NCI-H1048 (cell line): ENCODE measurements at places on chromosomes 6 and 20.

DNA sequence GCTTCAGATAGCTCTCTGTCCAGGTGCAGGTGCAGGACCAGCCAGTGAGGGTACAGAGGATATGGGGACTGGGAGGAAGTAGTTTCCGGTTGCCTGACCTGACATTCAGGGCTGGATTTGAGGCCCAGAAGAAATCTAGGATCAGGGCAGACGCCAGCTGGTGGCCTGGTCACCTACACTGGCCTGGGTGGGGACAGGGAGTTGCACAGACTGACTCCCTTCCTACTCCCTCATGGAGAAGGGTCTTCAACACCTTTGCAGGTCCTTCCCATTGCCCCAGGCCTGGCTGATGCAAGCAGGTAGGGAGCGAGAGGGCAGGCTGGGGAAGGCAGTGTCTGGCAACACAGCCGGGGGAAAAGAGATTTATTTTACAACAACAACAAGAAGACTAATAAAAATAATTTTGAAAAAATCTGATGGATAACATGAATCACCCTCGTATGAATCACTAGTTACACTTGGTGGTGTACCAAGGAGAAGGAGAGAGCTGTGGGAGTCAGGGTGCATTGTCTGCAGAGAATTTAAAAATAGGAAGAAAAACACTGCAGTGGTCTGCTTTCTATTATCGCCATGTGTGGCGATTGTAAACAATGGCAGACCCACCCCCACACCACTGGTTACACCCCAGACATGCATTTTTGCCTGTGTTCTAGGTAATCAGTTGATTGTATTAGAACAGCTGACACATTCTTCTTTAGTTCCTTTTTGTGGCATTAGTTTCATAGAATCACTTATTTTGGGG, 62.3 kb upstream of the SNX9 start:
- no peak for DNase-seq

DNA sequence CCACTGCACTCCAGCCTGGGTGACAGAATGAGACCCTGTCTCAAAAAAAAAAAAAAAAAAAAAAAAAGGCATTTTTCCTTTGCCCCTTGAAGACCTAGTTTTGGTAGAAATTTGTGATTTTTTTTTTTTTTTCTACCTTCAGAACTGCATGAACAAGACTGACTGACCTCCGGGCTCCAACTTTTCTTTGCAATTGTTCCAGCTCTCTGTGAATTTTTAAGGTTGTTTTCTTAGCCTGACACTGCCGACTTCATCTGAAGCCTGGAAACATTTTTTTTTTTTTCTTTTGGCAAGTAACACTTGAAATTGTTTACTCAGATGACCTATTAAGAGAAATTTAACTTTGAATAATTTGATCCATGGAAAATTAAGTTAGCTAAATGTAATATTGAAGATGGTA, 73.0 kb downstream of the SLC24A3 start:
- DNase-seq, result no peak

DNA sequence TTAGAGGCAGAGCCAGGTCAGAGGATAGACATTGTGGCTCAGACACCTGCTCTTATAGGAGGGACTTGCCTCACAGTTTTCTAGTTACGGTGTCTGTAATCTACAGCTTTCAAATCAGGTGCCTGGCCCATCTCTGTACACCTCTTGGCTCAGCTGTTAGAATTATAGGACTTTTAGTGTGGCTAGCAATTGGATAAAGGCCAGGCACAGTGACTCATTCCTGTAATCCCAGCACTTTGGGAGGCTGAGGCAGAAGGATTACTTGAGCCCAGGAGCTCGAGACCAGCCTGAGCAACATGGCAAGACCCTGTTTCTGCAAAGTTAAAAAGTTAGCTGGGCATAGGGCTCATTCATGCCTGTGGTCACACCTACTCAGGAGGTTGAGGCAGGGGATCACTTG, 20.0 kb downstream of the BRPF3 start:
- no peak for DNase-seq

DNA sequence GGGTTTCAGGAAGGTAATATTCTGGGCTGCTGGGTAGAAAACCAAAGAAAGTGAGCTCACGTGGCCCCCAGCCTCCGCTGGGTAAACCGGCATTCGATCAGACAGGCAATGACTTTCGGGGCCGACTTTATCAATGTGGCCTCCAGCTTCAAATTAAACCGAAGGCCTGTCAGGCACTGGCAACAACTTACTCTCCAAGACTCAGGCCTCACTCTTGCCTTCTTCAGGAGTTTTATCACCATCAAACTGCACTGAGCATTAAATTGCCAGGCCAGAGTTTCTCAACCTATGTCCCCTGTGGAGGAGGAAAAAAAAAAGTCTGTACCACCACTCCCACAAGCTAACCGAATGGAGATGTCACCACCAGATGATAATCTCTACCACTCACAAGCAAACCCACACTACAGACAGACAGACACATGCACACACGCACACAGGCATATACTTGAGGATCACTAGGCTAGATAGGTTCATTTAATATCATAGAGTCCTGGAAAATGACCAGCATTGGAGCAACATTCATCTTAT, 1.1 kb upstream of the MBOAT1 start:
- no peak for DNase-seq

GRCh38 chr6:155373276-155373675, 59.0 kb upstream of the TFB1M start:
- no peak for DNase-seq

DNA sequence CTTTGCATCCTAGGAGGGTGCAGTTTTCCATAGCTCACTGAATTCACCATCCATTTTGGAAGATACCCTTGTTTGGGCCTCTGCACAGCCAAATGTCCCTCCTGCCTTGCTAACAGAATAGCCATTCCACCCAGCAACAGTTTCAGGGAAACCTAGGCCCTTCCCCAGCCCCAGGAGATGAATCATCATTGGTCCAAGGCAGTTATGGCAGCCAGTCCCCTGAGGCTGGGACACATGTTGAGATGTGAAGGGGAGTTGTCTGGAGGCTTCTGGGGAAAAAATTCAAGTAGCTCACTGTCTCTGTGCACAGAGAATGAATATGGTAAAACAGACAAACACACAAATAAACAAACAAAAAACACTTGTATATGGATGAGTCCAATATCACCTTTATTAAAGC, 17.4 kb upstream of the SIRPB2 start:
- no peak for DNase-seq

- no peak for DNase-seq
Observed at GRCh38 chr6:47714802-47715201, 16.4 kb downstream of the ADGRF4 start.

DNA sequence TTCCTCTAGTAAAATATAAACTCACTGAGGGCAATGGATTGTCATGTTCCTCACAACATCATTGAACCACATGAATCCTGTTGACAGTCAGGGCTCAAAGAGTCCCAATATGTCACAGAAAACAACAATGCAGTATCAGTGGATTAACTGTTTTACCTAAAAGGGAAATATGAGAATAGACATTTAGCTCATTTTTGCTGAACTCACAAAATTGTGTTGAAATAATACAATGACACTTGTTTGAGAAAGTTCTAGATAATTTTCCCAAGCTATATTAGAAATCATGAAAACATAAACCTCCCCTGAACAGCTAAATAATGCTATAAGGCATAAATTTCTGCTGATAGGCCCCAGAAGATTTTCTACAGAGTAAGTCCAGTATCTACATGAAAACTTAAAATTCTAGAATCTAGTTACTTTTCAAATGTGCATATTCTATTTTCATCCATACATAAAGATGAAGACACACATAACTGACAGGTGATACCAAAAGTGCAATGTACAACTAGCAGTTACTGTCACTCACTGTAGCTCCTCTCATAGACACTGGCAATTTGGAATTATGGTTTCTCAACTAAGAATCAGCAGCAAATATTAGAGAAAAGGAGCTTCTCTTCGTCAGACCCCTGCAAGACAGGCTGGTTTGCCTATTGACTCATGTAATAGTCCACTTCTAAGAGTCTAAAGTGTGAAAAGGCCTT, 269.9 kb downstream of the PTPRK start:
- DNase-seq, result no peak

GRCh38 chr20:38609815-38610214, 8.2 kb downstream of the ARHGAP40 start:
- no peak for DNase-seq

- DNase-seq, result no peak
Observed at GRCh38 chr20:32282461-32282860, 5.0 kb downstream of the KIF3B start.

DNA sequence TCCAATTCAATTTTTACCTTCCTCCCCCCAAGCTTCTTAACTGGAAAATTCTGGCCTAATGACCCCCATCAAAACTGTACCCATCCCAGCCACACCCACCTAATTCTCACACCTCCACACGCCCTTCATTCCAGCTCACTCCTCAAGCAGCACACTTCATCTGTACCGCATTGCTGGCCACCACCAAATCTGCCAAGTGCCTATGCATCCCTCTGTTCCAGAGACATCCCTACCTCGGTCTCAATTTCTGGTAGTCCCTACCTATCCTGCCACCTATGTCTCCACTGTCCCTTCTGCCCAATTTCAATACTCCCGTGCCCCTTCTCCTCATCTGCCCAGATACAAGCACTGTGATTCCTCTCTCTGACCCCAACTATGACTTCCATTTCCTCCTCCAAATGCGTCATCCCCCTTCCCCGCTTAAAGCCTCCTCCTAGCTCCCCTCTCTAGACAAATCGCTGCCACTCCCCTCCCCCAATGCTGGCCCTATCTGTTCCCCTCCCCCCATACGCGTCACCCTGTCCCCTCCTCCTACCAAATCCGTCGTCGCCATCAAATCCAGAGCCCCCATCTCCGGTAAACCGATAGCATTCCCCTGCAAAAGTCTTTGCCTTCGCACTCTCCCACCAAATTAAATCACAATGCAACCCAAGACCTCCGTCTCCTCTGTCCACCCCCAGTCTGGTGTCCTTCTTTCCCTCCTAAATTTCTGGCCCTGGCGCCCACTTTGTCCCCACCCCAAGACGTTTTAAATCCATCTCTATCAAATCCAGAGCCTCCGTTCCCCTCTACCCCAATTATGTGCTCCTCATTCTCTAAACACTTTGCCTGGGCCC, 1.2 kb downstream of the MTCH1 start:
- DNase-seq, result no peak

DNA sequence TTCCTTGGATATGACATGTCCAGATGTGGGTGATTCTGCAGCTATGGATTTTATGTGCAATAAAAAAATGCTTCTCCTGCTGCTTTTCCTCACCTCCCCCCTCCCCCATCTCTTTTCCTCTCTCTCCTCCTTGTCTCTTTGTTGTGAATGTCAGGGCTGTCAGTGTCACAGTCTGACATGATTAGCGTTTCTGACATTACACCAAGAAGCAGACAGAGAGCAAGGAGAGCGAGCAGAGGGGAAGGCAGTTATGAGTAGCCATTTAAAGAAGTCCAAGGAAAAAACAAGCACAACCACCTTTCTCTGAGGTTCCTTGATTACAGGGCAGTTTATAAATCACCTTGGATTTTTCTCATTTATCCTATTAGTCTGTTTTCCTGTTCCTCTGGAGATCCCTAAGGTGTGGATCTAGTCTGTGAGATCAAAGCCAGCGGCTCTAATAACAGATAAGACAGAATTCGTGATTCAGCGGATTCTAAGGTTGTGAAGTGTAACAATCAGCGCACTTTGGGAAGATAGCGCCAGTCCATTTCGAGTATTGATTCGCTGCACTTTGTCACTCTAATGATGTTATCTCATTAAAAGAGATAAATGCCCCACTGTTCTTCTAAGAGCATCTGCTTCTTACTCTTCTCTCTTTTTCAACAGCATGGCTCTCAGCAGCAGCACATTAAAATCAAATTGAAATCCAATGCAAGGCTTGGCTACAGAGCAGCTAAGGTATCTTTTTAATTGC, 101.4 kb downstream of the BACH2 start:
- no peak for DNase-seq

DNA sequence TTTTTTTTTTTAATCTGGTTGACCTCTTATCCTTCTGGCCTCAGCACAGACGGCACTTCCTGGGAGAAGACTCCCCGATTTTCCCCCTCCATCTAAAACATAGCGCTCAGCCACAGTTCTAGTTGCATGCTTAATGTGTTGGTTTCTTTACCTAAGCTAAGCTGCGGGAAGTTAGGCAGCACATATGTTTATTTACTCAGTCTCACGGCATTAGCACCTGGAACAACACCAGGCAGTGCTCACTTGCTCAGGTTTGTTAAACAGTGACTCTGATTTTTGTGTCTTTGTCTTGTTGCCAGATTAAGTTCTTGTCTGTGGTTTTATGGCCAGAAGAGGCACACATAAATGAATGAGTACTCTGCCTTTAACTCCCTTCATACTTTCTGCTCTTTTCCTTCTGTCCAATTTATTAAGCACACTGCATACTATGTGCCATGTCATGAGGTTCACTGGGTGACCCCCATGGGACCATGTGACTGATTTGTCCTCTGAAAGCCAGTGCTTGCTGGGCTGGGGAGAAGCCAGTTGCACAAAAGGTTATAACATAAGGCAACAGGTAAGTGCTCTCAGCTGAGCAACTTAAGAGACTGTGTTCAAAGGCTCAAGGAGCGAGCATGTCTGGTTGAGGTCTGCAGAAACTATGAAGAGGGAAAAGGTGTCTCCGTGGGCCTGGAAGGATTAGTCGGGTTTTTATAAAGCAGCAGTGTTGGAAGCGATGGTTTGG, 93.6 kb downstream of the RPP40 start:
- DNase-seq, result no peak

GRCh38 chr20:16062661-16063581, 510.3 kb downstream of the KIF16B start:
- no peak for DNase-seq

- DNase-seq, result no peak
Observed at GRCh38 chr6:150261997-150262697, 106.7 kb upstream of the IYD start.

GRCh38 chr6:143198312-143198711, 137.6 kb downstream of the AIG1 start:
- no peak for DNase-seq

- DNase-seq, result no peak
Observed at GRCh38 chr6:170405311-170405975, 98.9 kb downstream of the FAM120B start.

DNA sequence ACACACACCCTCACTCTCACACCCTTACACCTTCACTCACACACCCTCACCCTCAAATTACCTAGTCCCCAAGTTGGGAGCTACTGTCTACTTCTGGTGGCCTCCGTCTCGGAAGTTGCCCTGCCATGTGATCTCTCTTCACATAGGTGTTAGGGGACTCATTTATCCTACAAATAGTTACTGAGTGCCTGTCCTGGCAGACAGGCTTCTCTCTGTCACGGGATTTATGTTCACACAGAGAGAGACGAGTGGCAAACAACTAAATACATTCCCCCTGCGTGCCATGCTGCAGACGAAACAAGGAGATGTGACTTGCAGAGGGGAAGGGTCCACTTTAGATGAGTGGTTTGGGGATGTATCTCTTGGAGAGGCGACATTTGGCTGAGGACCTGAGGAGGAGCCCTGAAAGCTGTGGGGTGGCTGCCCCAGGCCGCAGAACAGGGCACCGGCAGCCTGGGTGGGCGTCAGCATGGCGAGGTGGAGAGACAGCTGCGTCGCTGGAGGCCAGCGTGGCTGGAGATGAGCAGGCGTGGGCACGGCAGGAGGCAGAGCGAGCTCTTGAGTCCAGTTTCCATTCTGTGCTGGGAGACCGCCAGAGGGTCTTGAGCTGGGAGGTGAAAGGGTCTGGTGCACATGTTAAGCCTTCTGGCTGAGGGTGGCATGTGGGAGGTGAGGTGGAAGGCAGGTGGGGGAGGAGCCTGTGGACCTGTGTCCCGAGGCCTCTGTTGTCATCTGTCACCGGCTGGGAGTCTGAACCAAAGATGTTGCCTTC, 17.2 kb downstream of the DYNLT1 start:
- no peak for DNase-seq

- DNase-seq, result no peak
Observed at GRCh38 chr6:167733740-167734661, 92.7 kb upstream of the AFDN start.

GRCh38 chr6:136676075-136676474, 116.2 kb downstream of the MAP3K5 start:
- DNase-seq, result no peak
